ENCODE measurements at places on chromosomes 7 and 10.

GRCh38 chr10:101901340-101901739 lies 57.7 kb upstream of the KCNIP2 start:
- peak; percentile 57 for DNase-seq

DNA sequence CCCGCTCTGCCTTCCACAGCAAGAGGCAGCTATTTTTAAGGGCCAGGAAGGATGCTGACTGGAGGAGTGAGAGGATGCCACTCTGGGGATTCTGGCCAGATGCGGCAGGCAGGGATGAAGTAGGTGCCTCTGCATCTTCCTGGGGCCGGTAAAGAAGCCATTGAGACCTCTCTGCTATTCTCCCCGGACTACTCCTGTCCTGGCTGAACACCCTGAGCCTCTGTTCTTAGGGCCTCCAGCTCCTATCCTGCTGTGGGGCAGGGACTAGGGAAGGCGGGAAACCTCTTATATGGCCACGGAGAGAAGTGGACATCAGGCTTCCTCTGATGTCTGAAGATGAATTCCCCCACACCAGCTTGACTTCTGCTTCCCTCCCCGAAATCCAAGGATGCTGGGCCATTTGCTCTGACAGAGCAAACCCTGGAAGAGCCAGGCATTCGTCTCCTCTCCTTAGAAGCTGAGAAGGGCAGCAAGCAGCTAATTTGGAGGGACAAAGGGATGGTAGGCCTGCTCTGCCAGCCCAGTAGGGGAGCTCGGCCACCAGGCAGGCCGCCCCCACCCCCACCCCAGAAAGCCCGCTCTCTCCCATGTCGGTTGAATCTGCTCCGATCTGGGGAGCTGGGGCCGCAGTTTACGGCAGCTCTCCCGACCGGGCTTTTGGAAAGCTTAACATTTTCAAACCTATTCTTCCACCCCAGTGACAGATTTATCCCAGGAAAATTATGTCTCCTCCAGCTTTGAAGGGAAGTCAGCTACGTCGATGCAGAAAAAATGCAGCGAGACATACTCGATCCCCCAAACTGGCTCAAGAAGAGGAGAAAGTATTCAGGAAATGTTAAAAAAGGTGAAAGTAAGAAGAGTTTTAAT lies 2.8 kb downstream of the FGF8 start:
- no peak for DNase-seq

GRCh38 chr10:92573798-92574547 lies at the start of gene IDE:
IDE (minus strand) TSS chr10:92574093; CDS start chr10:92574019, 74 bp downstream.
- DNase-seq = peak; percentile 91

DNA sequence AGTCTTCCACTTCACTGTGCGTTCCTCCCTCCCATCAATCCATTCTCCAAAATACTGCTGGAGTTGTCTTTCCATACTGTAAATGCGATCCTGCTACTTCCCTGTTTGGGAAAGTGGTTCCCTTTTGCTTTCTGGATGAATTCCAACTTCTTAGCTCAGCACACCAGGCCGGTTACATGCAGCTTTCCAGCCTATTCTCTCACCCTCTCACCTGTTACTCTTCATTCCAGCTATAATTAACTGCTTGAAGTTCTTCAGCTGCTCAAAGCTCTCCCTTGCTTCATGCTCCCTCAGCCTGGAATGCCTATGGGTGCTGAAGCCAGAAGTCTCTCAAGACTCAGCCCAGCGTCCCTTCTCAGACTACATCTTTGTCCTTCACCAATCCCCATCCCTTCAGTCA lies 6.0 kb upstream of the ZNRF2 start:
- no peak for DNase-seq

- DNase-seq = no peak
Measured at GRCh38 chr10:4407783-4408182, 418.2 kb upstream of the AKR1E2 start.

- no peak for DNase-seq
Measured at GRCh38 chr7:112873831-112874553, 83.8 kb upstream of the TMEM168 start.

- no peak for DNase-seq
Measured at GRCh38 chr7:81616951-81617350, 152.9 kb downstream of the HGF start.

GRCh38 chr7:1285556-1286301 lies 53.1 kb downstream of the UNCX start:
- no peak for DNase-seq

- DNase-seq = no peak
Measured at GRCh38 chr10:127153181-127153580, 43.2 kb downstream of the INSYN2A start.

- no peak for DNase-seq
Measured at GRCh38 chr10:106661767-106662140, 502.8 kb downstream of the SORCS1 start.

- DNase-seq = no peak
Measured at GRCh38 chr10:63593576-63593975, 72.4 kb downstream of the REEP3 start.

GRCh38 chr7:130141161-130141883 lies 63.9 kb downstream of the TMEM209 start:
- peak; percentile 66 for DNase-seq
